ENCODE measurements at places on chromosomes 5 and 9.

GRCh38 chr9:92724528-92725265 is 39.9 kb downstream of the BICD2 start:
- no peak for DNase-seq

DNA sequence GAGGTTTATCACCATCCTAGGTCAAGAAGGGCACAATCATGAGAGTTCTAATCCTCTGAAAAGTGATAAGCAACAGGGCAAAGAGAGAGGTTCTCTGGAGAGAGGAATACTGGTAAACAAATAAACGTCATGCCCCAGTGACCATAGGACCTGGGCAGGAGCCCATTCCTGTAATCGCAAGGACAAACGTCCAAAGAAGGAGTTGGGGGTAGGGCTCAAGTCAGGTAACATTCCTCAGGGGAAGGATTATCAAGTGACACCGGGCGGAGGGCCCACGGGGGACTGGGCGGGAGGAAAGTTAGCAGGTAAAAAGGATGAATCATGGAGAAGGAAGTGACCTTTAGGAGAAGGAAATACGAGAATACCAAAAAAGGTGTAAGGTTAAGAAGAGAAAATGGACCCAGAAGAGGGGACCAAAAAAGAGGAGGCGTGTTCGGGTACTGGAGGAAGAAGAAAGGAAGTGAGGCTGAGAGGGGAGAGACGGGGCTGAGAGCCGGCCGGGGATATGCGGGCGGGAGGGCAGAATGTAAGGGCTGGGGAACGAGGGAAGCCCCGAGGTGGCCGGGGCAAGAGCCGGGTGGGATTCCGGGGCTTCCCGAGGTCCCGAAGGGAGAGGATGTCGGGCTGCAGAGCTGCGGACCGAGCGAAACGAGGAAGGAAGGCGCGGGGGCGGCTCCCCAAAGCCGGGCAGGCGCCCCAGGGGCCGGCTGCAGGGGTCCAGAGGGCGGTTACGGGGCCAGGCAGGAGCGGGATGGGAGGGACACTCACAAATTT is 583 bp downstream of the DIAPH1 start:
- DNase-seq: peak; percentile 22

DNA sequence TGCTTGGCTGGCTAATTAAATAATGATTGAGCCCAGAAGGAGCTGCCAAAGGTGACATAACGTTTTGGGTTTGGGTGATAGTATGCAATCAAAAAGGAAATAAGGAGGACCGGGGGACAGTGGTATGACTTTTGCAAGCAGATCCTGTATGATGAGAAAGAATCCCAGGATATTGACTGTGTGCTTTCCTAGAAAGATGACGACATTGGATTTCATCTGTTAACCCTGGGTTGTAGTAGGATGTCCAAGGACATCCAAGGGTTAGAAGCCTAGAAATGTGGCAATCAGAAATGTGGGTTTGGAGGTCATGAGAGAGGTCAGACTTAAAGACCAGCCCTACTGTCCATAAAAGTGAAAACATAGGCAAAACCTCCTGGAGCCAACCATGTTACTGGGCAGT is 50.3 kb upstream of the HMHB1 start:
- DNase-seq: no peak

DNA sequence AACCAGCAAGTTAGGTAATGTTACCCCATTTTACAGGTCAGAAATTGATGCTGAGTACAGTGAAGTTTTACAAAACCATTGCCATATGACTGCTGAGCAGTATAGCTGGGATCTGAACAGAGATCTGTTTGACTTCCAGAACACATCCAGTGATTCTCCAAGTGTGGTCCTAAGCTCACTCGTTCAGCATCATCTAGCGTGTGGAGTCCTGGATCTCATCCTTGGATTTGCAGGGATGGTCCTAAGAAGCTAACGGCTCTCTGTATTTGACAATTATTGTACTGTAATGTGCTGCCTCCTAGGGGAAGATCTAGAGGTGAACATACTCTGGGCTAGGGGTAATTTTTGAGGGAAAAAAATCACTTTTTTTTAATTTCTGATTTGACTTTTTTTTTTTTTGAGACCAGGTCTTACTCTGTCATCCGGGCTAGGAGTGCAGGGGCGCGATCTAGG is 1.4 kb downstream of the SLC26A2 start:
- DNase-seq: peak; percentile 31

- no peak for DNase-seq
Measured at GRCh38 chr5:169519358-169519757, 64.2 kb upstream of the SPDL1 start.

- DNase-seq: no peak
Measured at GRCh38 chr9:29319736-29320513, 1746.6 kb upstream of the C9orf72 start.

- no peak for DNase-seq
Measured at GRCh38 chr9:72564479-72565281, 43.3 kb downstream of the TMC1 start.

DNA sequence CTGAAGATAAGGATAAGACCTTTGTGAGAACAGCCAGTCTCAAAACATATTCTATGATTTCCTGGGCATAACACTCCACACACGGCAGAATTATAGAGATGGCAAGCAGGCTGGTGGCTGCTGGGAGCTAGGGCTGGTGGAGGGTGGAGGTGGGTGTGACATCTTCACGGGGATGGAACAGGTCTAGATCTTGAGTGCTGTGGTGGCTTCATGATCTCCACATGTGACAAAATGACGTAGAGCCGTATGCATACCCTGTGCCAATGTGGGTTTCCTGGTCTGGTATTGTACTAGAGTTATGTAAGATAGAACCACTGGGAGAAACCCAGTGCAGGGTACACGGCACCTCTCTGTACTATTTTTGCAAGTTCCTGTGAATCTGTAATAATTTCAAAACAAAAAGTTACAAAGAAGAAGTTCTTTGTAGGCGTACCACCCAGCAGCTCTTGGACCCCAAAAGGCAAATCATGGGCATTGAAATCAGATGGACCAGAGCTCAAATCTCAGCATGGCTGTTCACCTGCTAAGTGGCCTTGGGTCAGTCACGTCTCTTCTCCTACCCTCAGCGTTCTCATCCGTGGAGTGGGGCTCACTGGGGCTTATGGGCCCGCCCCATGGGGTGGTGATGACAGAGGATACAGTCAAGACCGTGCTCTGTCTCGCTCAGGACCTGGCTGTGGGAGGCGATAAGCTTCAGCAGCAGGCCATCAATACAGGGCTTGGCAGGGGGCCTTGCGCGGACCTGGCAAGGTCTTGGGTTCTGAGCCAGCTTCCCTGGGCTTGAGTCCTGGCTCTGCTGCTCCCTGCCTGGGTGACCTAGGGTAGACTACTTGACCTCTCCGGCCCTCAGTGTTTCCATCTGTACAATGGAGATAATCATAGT is 74.7 kb upstream of the UNC5A start:
- peak; percentile 27 for DNase-seq

DNA sequence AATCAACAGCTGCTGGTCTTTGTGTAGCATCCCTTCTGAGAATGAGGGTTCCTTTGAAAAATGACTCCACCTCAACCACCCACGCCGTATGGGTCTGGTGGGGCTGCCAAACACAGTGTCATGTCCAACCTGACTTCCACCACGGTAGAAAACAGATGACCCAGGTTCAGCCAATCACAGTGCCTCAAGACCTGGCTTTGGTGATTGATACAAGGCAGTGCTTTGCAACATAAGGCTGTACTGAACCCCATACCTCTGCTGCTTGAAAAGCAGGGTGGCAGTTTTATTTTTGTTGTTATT is 11.5 kb upstream of the TGFBR1 start:
- DNase-seq: no peak

GRCh38 chr5:154523709-154524108 is 45.7 kb upstream of the HAND1 start:
- DNase-seq: no peak

All from MV-4-11 (cell line).